Cardiac atrium fibroblast (primary cell): ENCODE measurements at places on chromosomes 11 and 22. TPM values are rescaled to one million over a fixed set of nuclear protein-coding genes. Genes with fewer than 3 reads are reported as not detected.

Gene KRTAP5-7
- not detected in 2 replicates for total RNA-seq

Gene KRTAP5-9
- total RNA-seq: not detected in 2 replicates

Gene WNT11
- total RNA-seq: 0.65 TPM in 1 of 2 replicates, not detected in the other

Gene DEFB131B
- not detected in 2 replicates for total RNA-seq

Gene BTBD18
- total RNA-seq: not detected in 2 replicates

Gene CCDC116
- total RNA-seq: 0.16 TPM in 1 of 2 replicates, not detected in the other
